ENCODE measurements at places on chromosomes 2 and 18.

- DNase-seq, result no peak
Measured at GRCh38 chr2:96530474-96531357, 5.8 kb upstream of the ARID5A start.

- DNase-seq, result no peak
Measured at GRCh38 chr2:217954469-217954868, 48.3 kb downstream of the TNS1 start.

GRCh38 chr2:85132397-85132796 is 795 bp upstream of the TCF7L1 start:
- DNase-seq, result peak; percentile 9

DNA sequence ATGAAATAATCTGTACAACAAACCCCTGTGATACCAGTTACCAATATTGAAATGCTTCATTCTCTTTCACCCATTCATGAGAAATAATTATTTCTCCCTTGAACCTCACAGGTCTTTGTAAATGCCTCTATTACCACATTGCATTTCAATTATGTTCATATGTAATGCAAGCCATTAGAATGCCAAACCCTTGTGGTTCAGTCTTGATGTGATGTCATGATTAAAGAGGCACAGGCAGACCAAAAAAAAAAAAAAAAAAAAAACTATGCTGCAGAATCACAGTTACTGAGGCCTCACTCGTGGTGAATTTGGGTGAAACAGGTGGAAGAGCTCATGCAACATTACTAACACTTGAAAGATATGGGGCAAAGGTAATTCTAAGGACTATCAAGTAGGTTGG is 9.4 kb upstream of the EPG5 start:
- DNase-seq, result no peak

GRCh38 chr2:45145073-45145899 is 136.0 kb upstream of the SIX2 start:
- no peak for DNase-seq

DNA sequence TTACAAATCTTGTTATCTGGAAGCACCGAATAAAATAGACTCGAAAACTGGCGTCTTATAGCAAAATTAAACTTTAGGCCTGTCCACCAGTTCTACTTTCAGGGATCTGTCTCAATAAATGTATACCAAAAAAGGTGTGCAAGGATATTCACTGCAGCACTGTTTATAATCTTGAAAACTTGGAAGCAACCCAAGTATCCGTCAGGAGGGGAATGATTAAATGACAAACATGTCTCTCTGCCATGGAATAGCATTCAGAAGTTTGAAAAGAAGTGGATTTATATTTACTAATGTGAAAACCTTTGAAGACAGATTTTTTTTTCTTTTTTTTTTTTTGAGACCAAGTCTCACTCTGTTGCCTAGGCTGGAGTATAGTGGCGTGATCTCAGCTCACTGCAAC is 32.3 kb upstream of the SATB2 start:
- DNase-seq, result no peak

DNA sequence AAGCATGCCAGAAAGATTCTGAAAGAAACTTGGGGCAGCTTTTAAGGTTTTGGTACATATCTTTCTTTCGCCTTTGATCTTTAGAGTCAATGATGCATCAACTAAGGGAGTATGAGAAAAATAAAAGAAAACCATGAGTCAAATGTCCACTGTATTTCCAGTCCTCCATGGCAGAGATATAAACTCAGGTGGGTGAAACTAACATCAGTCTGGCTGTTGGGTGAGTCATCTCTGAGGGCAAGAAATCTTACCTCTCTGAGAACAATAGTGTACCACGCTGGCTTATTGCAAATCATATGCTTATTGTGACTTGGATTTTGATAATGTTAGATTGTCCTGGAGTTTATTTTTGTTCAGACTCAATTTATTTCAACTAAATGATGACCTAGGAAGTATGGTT is 521.0 kb downstream of the PLCL1 start:
- DNase-seq, result no peak

DNA sequence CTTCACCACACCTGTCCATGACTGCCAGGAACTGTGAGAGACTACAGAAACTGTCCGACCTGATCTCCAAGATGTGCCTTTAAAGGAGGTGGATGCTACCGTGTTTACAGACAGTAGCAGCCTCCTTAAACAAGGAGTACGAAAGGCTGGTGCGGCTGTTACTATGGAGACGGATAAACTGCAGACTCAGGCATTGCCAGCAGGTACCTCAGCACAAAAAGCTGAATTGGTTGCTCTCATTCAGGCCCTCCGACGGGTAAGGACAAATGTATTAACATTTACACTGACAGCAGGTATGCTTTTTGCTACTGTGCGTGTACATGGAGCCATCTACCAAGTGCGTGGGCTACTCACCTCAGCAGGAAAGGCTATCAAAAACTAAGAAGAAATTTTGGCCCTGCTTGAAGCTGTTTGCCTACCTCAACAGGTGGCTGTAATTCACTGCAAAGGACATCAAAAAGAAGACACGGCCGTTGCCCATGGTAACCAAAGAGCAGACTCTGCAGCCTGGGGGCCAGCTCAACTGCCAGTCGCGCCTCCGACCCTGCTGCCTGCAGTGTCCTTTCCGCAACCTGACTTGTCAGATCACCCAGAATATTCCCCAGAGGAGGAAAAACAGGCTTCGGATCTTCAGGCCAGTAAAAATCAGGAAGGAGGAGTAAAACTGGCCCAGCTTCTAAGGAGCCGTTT is 30.9 kb downstream of the SKA1 start:
- no peak for DNase-seq

- peak; percentile 37 for DNase-seq
Measured at GRCh38 chr2:199704358-199705238, 146.4 kb downstream of the FTCDNL1 start.

DNA sequence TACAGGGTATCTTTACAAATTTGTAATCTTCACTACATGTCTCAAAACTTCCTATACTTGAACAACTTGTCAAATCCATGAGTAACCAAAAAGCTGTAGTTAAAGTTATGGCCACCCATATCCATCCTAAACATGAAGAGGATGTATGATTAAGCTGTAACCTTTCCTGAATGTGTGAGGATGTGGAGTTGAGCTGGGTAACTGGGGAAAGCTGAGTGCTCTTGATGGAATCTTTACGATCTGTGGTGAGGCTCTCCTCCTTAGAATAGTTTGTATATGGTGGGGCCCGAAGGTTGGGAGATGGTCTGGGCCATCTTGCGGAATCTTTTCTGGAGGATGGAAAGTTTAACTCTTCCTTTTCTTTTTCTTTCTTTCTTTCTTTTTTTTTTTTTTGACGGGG is 29.4 kb downstream of the DPP4 start:
- DNase-seq, result no peak

DNA sequence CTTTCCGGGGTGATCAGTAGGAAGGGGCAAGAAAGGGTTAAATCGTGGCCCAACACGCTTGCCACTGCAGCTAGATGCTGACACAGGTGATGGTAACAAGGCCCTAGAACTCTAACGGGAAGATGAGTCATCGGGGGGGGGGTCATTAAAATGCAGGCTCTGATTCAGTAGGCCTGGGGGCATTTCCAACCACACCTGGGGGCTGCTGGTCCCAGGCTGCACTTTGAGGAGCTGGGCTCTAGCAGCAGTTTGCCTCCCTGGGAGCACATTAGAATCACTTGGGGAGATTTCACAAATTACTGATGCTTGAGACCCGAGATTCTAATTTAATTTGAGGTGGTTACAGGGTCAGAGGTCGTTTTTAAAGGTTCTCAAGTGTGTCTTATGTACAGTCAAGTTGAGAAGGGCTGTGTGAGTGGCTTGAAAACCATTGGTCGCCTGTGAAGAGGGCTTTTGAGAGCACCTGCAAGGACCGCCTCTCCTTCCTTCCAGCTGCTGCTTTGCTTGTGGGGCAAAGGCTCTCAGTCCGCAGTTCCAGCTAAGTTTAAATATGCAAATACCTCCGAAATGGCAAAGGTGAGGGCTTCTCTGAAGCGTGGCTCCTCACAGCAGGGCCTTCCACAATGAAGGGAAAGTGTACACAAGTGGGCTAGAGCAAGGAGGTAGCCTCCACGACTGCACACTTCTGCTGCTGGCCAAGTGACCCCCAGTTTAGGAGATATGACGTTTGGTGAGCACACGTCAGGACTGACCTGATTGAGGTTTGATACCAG is 128.0 kb upstream of the MSH6 start:
- peak; percentile 74 for DNase-seq

Data from B cell (primary cell).